Hippocampal formation (tissue), 2 donors: ENCODE measurements at places on chromosomes 5 and 9.

DNA sequence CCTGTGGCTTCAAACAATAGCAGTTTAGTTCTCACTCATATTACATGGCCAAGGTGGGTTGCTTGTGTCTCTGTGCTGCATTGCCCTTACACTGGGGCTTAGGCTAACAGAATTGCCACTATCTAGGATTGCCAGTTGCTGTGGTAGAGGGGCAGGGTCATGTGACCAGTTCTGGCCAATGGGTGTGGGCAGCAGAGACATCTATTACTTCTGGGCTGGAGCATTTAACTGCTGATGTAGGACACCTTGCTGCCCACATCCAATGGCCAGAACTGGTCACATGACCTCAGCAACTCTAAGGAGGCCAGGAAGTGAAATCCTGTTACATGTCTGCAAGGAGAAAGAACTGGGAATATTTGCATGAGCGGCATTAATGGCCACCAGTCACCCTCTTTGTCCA is 199.3 kb downstream of the C9orf152 start:
- DNase-seq: no peak

DNA sequence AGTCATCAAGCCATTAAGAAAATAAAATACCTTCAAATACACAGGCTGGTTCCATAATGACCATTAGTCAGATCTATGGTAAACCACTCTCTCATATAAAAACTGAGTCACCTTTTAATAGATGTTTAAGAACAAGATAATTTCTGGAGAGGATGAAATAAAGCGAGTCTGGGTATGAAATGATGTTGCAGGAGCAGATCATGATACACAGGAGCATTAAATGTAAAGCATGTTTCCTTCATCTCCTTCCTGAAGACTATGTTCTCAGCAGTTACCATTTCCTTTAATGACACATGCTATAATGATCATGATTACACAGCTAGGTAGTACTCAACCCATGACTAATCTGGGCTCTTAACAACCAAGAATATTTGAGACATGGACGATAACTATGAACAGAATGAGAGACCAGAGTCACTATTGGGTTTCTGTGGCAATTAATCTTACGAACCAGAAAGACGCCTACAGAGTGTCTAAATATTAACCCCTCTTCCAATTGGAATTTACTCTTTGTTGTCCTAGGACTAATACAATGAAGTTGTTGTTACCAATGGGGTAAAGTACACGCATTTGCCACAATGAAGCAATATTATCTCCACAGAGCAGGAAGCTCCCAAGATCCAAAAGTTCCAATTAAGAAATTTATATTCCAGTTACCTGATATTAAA is 105.6 kb downstream of the NR6A1 start:
- DNase-seq: no peak

DNA sequence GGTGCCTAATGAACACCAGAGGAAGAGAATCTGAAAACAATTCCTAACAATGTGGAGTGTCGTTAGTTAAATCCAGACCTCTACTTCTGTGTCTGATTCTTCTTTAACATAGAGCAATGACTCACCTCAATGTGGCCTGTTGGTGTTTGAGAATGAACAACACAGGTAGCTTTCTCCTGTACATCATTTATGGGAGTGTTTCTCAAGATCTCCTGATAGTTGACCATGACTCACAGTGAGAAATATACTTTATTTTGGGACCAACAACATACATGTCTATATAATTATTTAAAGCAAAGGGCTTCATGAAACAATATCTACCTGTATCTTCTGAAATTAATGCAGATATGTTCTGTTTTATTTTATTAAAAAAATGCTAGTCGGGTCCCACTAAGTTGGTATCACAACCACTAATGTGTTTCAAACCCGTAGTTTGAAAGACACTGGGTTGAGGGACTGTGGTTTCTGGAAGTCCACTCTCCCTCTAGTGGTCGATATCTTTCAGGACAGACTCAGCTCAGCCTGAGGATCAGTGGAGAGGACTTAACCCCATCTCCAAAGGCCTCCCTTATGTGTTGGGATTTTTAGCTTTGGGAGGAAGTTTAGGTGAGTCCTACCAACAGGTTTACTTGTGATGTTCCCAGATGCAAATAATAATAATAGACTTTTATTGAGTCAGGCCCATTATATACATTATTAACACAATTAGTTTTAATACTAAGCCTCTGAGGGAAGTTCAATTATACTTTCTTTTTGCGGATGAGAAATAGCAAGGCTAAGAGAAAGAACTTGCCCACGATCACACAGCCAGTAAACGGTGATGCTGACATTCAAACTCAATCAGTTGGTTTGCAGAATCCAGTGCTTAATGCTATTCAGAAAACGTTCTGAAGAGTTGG is 70.0 kb upstream of the KLF9 start:
- DNase-seq: peak; percentile 37

GRCh38 chr5:68843624-68844364 is 250.0 kb upstream of the SLC30A5 start:
- no peak for DNase-seq

- DNase-seq: no peak
These were observed 425.6 kb downstream of the KIAA0825 start for GRCh38 chr5:94192658-94193391.

DNA sequence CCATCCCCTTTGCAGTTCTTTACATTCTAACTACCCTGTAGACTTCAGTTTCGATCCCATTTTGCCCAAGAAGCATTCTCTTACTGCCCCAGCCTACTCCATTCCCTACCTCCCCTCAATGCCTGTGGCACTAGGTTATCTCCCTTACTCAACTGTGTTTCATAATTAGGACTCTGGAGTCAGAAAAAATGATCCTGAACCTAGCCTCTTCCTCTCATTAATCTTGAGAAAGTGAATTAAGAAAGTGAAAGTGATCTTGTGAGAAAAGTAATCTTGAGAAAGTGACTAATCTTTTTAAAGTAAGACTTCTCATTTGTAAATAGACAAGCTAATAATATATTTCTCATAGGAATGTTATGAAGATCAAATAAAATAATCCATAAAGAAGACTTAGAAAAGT is 444.0 kb upstream of the TRPC7 start:
- no peak for DNase-seq
